ENCODE measurements at places on chromosomes 4 and X.

GRCh38 chr4:41215969-41216293 is 1.6 kb upstream of the APBB2 start:
- DNase-seq: no peak

- DNase-seq: peak; percentile 24
These were observed at the start of gene TBL1X for GRCh38 chrX:9464435-9465371. TSS of gene TBL1X (plus strand) at chrX:9465058. CDS start at chrX:9653587, 188,529 bp downstream.

- DNase-seq: no peak
These were observed 14.5 kb downstream of the CDS1 start for GRCh38 chr4:84597450-84597849.

- DNase-seq: no peak
These were observed 898.9 kb upstream of the EPHA5 start for GRCh38 chr4:66569228-66569627.

DNA sequence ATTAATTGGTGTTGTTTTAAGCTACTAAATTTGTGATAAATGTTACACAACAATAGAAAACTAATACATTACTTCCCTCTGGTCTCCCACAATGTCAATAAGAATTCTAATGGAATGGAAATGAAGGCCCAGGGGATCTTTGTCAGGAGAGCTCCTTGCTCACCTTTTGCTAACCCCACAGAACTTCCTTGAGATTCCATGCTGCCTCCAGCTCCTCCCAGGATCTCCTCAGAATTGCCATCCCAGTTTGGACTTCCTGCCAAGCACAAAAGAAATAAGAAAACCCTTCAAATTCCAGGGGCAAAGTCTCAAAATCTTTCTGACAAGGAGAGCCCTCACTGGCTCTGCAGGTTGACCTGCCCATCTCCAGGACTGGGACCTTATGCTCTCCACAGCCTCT is 43.2 kb downstream of the ITIH6 start:
- no peak for DNase-seq

DNA sequence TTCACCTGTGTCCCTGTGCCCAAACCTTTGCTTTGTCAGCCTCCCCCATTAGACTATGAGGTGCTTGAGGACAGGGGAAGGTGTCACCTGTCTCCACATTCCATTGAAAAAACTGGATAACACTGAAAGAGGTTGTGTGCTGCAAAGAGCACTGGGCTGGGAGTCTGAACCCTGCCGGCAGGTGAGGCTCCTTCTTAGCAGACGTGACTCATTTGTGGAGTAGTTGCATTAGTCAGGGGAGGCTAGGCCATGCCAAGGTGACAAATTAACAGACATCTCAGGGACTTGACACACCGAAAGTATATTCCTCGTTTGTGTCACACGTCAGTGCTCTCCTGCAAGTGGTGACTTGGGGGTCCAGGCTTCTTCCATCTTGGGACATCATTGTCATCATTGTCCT is 95.9 kb upstream of the STX18 start:
- no peak for DNase-seq

- no peak for DNase-seq
These were observed 67.1 kb downstream of the ABCG2 start for GRCh38 chr4:88091378-88091777.

- DNase-seq: no peak
These were observed 57.4 kb downstream of the GATB start for GRCh38 chr4:151703401-151703800.

- no peak for DNase-seq
These were observed 107.2 kb downstream of the SATL1 start for GRCh38 chrX:85136409-85136808.

- no peak for DNase-seq
These were observed 122.8 kb downstream of the DIPK2B start for GRCh38 chrX:45077748-45078424.

- no peak for DNase-seq
These were observed 183.0 kb downstream of the GBA3 start for GRCh38 chr4:22875587-22876257.

DNA sequence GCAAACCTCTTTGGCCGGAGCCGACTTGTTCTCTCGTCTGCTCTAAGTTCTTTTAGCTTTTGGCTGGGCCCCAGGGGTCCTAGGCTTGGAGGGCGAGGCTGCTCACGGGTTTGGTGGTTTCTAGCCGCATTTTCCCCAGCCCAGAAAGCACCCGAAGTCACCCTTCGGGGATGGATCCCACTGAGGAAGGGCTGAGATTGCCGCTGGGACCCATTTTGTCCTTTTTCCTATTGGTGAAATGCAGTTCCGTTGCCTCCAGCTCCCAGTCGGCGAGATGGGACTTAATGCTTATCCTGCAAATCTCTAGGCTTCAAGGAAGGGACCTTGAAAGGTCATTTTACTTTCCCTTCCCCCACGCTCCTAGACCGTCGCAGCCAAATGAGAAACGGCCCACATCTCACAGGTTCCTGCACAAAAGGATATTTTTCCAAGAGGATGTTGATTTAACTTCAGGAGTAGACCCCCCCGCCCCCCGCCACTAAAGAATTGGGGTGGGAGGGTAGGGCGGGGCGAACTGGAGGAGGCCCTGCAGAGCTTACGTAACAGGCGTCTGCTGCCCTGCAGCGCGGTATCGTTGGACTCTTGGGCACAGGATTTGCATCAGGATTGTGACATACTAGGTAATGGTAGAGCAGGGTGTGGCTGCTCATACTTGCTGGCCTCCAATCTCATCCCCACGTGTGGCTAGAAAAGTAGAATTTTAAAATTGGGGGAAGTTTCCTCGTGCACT is 564 bp downstream of the PGK1 start:
- no peak for DNase-seq

DNA sequence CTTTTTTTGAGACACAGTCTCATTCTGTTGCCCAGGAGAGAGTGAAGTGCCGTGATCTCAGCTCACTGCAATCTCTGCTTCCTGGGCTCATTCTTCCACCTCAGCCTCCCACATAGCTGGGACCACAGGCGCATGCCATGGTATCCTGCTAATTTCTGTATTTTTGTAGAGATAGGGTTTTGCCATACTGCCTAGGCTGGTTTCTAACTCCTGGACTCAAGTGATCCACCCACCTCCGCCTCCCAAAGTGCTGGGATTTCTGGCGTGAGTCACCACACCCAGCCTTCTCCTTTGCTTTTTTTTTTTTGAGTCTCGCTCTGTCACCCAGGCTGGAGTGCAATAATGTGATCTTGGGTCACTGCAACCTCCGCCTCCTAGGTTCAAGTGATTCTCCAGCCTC is 94.1 kb downstream of the PDS5A start:
- DNase-seq: no peak

DNA sequence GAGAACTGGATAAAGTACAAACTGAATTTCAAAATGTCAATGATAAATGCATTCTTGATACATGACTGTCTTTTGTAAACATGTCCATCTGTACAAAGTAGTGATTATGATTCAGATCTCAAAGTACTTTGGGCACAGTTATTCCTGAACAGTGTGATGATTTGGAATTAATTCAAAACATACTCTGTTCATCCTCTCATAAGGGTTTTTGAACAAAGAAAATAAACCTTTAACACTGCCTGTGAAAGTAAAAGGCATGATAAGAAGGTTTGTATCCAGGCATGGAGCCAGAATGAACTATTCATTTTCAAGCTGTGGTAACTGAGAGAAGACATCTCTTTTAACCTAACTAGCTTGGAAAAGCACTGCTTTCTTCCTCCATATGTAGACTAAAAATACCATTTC is 883 bp upstream of the KLHL4 start:
- no peak for DNase-seq

DNA sequence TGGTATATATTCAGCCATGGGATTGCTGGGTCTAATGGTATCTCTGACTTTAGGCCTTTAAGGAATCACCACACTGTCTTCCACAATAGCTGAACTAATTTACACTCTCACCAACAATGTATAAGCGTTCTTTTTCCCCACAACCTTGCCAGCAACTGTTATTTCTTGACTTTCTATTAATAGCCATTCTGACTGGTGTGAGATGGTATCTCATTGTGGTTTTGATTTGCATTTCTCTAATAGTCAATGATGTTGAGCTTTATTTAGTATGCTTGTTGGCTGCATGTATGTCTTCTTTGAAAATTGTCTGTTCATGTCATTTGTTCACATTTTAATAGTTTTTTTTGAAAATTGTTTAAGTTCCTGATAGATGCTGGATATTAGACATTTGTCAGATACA is 235.2 kb downstream of the HEPH start:
- DNase-seq: no peak

GRCh38 chrX:113522814-113523213 is 682.2 kb upstream of the AMOT start:
- no peak for DNase-seq

DNA sequence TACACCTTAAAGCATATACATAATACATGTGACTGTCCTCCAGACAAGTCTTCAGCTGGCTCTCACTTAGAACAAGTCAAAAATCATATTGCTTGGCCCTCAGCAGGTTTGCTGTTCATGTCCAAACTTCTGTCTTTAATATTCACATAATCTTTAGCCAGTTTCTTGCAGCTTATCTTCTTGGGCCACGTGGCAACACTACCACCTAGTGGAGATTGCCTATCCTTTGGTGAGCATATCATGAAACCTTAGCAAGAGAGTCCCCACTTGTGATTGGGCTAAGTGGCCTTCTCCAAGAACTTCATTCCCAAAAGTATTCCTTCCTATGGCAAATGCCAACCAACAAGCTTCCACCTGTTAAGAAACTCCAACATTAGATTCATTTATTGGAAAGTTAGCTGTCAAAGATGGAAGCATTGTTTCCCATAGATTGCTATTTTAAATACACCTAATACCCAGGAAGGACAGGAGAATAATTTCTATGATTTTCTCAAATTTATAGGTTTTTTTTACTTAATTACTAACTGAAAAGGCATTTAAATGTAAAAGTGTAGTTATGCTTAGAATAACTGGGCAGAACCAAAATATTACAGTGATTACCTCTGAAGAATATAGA is 231.9 kb upstream of the INTU start:
- peak; percentile 4 for DNase-seq

GRCh38 chr4:38085751-38086150 is 125.6 kb downstream of the PTTG2 start:
- DNase-seq: no peak

GRCh38 chr4:177740563-177740962 is 298.3 kb upstream of the AGA start:
- DNase-seq: no peak

DNA sequence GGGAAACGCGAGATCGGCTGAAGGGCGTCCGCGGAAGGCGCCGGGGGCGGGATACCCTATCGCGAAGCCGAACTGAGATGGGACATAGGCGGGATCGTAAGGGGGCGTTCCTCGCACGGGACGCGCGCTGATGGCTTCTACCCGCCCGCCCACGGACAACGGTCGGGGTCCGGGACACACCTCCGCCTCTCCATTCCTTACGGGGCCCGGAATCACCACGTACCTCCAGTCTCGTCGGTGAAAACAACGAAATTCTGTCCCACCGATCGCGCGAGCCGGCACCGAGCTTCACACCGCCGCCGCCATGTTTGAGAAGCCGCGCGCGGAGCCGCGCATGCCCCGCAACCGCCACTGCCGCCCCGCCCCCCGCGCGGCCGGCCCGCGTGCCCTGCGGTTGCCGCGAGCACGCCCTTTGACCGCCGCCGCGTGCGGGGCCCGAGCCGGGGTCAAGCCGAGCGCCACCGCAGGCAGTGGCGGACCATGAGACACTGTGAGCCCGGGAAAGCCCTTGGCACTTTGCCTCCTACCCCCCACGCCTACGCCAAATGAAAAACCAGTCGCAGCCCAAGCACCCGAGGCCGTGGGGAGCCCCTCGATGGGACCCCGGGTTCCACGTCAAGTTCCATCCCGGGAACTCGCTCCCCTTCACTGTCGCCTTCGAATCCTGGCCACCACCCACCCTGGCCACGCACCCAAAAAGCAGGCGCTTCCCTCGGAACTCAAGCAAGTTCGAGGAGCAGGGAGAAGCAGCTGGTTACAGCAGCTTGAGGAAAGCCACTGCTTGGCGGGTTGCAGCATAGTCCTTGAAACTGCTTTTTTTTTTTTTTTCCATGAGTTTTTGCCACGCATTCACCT is at the start of gene SCML2:
TSS of gene SCML2 (minus strand) at position 320 of the 855 bp plus-strand sequence. CDS start 20,617 bp downstream, outside the sequence.
- DNase-seq: peak; percentile 39

GRCh38 chr4:39312816-39313215 is 53.3 kb downstream of the RFC1 start:
- DNase-seq: no peak

DNA sequence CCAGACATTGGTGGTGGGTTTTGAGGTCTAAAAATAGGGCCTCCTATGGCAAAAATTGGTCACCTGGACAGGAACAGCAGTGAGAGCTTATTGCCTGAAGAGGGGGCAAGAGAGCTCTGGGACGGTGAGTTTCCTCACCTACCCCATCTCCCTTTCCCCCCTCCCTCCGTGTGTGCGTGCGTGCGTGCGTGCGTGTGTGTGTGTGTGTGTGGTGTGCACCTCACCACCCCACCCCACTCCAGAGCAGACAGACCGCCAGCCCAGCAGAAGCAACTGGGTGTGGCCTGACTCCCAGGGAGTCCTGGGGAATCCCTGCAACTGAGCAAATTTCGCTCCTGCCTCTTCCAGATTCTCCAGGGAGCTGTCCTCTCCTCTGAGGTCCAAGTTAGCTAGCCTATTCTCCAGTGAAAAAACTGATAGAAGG is 44.7 kb downstream of the PRPS1 start:
- peak; percentile 13 for DNase-seq

GRCh38 chr4:116878280-116878679 is 207.1 kb downstream of the TRAM1L1 start:
- no peak for DNase-seq

DNA sequence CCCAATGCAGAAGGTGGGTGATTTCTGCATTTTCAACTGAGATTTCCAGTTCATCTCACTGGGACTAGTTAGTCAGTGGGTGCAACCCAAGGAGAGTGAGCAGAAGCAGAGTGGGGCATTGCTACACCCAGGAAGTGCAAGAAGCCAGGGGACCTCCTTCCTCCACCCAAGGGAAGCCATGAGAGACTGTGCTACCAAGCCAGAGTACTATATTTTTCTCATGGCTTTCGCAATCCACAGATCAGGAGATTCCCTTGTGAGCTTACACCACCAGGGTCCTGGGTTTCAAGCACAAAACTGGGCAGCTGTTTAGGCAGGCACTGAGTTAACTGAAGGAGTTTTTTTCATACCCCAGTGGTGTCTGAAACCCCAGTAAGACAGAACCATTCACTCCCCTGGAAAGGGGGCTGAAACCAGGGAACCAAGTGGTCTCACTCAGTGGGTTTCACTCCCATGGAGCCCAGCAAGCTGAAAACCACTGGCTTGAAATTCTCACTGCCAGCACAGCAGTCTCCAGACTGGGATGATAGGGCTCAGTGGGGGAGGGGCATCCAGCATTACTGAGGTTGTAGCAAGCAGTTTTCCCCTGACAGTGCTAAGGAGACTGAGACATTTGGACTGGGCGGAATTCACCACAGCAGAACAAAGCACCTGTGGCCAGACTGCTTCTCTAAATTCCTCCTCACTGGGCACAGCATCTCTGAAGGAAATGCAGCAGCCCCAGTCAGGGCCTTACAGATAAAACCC is 903.4 kb downstream of the TECRL start:
- no peak for DNase-seq

DNA sequence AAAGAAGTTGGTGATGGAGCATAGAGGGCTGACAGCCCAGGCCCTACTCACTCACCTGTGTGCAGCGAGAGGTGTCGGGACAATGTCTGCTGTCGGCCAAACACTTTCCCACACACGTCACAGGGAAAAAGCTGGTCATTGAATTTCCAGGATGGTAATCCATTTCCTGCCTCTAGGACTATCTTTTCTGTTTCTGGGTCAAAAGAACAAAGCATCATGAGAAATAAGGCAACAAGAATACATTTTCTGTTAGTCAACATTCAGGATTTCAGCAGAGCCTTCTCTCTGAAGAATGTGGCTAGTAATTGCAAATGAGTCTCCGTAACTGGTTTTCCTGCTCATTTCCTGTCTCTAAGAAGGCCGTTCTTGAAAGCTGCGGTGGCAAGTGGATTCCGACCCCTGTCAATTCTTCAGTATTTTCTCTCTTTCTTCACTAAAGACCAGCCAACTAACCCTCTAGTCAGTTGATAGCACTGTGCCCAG is 99.4 kb downstream of the C4orf51 start:
- DNase-seq: no peak
